Thyroid gland (tissue), 4 donors: ENCODE measurements at places on chromosomes 2 and 18. TPM values are rescaled to one million over a fixed set of nuclear protein-coding genes. Genes with fewer than 3 reads are reported as not detected.

DNA sequence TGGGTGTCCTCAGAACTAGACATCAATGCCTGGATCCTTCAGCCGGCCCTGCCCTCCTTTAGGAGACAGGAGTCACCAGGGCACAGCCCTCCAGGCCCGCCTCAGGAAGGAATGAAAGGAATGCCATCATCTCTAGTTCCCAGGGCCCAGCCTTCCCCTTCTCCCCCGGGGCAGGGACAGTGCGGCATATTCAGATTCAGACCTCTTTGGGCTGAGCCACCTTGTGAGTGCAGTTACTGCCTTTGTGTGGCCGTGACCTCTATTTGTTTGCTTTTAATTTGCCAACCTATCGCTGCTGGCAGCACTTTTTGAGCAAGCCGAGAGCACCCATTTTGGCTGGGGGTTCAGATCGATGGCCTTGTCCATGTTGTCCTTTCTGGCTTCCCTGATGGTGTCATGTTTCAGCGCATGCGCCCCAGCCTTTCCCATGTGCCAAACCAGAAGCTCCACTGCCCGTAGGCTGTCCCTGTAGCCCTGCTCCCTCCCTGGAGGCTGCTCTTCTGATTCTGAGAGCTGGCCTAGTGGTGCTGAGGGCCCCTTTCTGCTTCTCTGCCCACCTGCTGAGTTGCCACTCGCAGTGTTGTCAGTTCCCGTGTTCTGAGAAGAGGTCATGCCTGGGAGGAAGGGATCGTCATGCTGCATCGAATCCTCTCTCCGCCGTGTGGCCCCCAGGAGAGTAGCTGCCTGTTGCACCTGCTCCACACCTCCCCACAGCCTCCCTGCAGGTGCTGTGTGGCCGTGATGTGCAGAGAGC lies 10.9 kb downstream of the ANKRD23 start:
- peaks cover 28% of the 10 kb centered on the region for H3K36me3 ChIP-seq
- no peak overlapping the region for H3K4me3 ChIP-seq
- H3K4me1 ChIP-seq: peaks cover 23% of the 10 kb centered on the region
- peak; percentile 93 for DNase-seq
- H3K27ac ChIP-seq: peak overlapping the region; percentile 84

CCDC195 gene
- total RNA-seq: not detected

- DNase-seq: no peak
- H3K4me3 ChIP-seq: no peak overlapping the region
- H3K4me1 ChIP-seq: no peaks in the 10 kb centered on the region
- no peaks in the 10 kb centered on the region for H3K27me3 ChIP-seq
- H3K36me3 ChIP-seq: no peaks in the 10 kb centered on the region
Observed at GRCh38 chr2:63374341-63374740, 213.9 kb downstream of the WDPCP start.

- no peak for DNase-seq
- no peak overlapping the region for H3K4me3 ChIP-seq
Observed at GRCh38 chr2:42954227-42954962, 162.0 kb upstream of the HAAO start.

GRCh38 chr2:104501929-104502328 lies 352.0 kb upstream of the POU3F3 start:
- DNase-seq: no peak
- no peak overlapping the region for H3K27ac ChIP-seq
- no peaks in the 10 kb centered on the region for H3K4me1 ChIP-seq
- no peak overlapping the region for H3K4me3 ChIP-seq

SLC9A4 gene
- total RNA-seq: not detected

DNA sequence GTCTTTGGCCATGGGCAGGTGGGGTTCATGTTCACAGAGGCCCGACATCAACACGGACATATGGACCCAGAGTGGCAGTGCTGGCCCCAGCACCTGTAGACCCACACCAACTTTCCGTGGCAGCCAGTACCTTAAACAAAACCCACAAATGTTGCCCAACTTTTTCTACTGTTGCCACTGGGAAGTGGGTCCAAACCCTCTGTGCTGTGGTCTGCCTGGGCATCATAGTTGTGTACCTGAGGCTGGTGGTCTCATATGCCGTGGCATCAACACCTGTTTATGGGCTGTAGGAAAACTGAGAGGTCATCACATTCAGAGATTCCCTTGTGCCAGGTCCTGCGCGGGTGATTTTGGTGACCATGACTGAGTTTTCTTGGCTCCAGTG lies 79.9 kb downstream of the SH3RF3 start:
- H3K4me3 ChIP-seq: no peak overlapping the region
- H3K27ac ChIP-seq: no peak overlapping the region
- H3K27me3 ChIP-seq: no peaks in the 10 kb centered on the region
- no peak for DNase-seq

DNA sequence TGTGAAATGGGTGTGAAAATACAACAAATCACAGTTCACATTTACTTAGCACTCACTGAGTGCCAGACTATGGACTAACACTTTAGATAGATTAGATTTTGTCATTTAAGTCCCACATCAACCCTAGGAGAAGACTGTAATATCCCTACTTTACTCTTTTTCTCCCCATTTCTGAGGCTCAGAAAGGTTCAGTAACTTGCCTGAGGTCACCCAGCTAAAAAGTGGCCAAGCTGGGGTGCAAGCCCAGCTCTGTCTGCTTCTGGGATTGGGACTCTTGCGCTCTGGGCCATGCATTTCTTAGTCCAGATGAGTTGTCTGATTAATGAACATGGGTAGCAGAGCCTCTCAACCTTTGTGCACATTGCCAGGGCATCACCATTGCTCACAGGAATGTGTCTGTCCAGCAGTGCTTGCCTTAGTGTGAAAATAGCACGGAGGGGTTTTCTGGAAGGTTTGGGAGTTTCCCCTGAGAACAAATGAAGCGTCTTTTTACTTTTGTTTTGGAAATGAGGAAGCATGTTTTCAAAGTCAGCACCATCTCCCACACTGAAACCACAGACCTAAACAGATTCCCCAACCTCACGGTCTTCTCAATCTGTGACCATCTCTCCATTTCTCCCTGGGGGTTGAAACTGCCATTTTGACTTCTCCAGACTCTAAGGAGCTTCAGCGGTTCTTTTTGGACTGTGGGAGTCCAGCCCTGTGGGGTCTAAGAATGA lies 31.9 kb downstream of the NRP2 start:
- no peaks in the 10 kb centered on the region for H3K27me3 ChIP-seq
- no peak for DNase-seq
- no peak overlapping the region for H3K27ac ChIP-seq

DNA sequence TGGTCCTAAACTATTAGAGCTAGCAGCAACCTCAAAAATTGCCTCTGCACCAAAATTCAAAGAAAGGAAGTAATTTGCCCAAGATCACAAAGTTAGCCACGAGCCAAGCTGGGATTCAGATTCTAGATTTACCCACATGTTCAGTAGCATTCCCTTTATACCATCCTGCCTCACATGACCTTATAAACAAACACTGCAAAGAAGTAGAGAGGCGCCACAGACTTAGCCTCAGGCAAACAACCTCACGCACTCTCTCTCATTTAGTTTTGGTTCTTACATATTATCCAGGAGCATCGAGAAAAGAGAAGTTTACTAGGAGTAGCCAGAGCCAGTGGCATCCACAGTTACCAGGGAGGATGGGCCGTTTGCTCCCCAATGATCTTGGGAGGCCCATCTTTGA lies 226.6 kb downstream of the OSR1 start:
- no peaks in the 10 kb centered on the region for H3K27me3 ChIP-seq
- no peaks in the 10 kb centered on the region for H3K4me1 ChIP-seq
- no peak overlapping the region for H3K4me3 ChIP-seq
- no peak for DNase-seq

GPR155 gene
- 10.7 TPM for total RNA-seq

- H3K27ac ChIP-seq: peak overlapping the region; percentile 57
- H3K27me3 ChIP-seq: no peaks in the 10 kb centered on the region
- no peak overlapping the region for H3K4me3 ChIP-seq
Observed at GRCh38 chr2:231181860-231182512, 16.4 kb upstream of the ARMC9 start.

DNA sequence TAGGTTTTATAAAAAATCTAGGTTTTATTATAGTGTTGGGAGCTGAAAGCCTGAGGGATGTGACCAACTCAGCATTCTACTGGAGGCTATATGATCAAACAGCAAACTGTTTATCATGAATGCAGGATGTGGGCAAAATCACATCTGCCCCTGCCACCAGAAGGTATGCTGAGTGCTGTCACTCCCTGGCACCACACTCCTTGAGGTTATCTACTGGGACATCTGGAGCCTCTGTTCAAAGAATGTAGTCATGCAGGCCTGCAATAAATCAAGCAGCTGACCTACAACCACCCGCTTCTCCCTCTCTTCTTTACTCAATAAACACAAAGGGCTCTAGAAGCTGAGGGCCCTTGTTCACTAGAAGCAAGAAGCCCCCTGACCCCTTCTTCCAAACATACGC lies 328.4 kb upstream of the DDX18 start:
- no peaks in the 10 kb centered on the region for H3K4me1 ChIP-seq
- no peak for DNase-seq
- H3K27ac ChIP-seq: no peak overlapping the region
- no peaks in the 10 kb centered on the region for H3K36me3 ChIP-seq
- H3K4me3 ChIP-seq: no peak overlapping the region

- no peak overlapping the region for H3K27ac ChIP-seq
- no peaks in the 10 kb centered on the region for H3K27me3 ChIP-seq
- H3K4me3 ChIP-seq: no peak overlapping the region
- DNase-seq: no peak
- H3K36me3 ChIP-seq: no peaks in the 10 kb centered on the region
Observed at GRCh38 chr18:75029481-75029880, 179.5 kb downstream of the PTGR3 start.

GRCh38 chr2:135555311-135555710 lies 24.0 kb downstream of the R3HDM1 start:
- no peak overlapping the region for H3K4me3 ChIP-seq
- no peaks in the 10 kb centered on the region for H3K4me1 ChIP-seq
- H3K27me3 ChIP-seq: no peaks in the 10 kb centered on the region
- H3K36me3 ChIP-seq: no peaks in the 10 kb centered on the region

GRCh38 chr2:29628862-29629261 lies 292.5 kb downstream of the ALK start:
- H3K36me3 ChIP-seq: no peaks in the 10 kb centered on the region
- H3K4me3 ChIP-seq: no peak overlapping the region
- H3K27me3 ChIP-seq: no peaks in the 10 kb centered on the region
- no peak overlapping the region for H3K27ac ChIP-seq
- H3K4me1 ChIP-seq: no peaks in the 10 kb centered on the region
- peak; percentile 9 for DNase-seq

GRCh38 chr2:233979748-233980147 lies 62.6 kb downstream of the TRPM8 start:
- no peak overlapping the region for H3K4me3 ChIP-seq
- H3K27me3 ChIP-seq: no peaks in the 10 kb centered on the region
- no peak overlapping the region for H3K27ac ChIP-seq
- H3K36me3 ChIP-seq: no peaks in the 10 kb centered on the region
- DNase-seq: no peak
- H3K4me1 ChIP-seq: no peaks in the 10 kb centered on the region

DNA sequence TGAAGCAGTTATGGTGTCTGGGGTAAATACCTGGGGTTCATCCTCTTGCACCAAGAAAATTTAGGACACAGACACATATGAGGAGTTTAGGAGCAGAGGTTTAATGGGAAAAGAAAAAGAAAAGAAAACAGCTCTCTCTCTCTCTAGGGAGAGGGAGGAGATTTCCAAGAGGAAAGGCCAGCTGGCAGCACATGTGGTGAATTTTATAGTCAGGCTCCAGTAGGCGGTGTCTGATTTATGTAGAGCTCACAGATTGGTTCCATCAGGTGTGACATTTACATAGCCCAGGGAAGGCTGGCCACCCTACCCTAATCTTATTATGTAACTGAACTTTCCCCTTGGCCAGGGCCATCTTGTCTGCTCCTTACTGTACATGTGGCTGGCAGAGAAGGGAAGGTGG lies 297.5 kb upstream of the RGPD4 start:
- peak overlapping the region; percentile 60 for H3K27ac ChIP-seq
- H3K4me1 ChIP-seq: peaks cover 9% of the 10 kb centered on the region
- H3K36me3 ChIP-seq: no peaks in the 10 kb centered on the region
- DNase-seq: peak; percentile 61
- H3K27me3 ChIP-seq: no peaks in the 10 kb centered on the region

- H3K4me1 ChIP-seq: no peaks in the 10 kb centered on the region
- no peak overlapping the region for H3K4me3 ChIP-seq
- no peaks in the 10 kb centered on the region for H3K27me3 ChIP-seq
- H3K36me3 ChIP-seq: no peaks in the 10 kb centered on the region
- H3K27ac ChIP-seq: no peak overlapping the region
Observed at GRCh38 chr18:48698707-48699106, 159.9 kb downstream of the CTIF start.

DNA sequence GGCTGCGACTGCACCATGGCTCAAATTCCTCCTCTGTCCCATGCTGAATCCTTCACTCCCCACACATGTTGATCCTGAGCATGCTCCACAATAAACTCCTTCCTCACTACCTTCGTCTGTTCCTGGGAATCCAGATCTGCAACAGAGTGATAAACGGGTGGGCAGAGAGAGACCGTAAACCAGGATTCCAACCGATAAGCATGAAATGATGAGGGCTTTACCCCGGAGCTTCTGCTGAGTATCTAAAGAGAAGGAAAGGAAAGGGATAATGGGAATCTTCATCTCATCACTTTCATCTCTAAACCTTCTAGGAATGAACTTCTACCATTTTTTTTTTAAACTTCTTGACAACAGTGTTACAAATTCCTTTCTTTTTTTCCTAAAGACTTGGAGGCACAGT lies 329.3 kb upstream of the TNP1 start:
- H3K4me3 ChIP-seq: no peak overlapping the region
- no peak for DNase-seq
- no peak overlapping the region for H3K27ac ChIP-seq
- no peaks in the 10 kb centered on the region for H3K27me3 ChIP-seq
- H3K4me1 ChIP-seq: no peaks in the 10 kb centered on the region

- no peak overlapping the region for H3K27ac ChIP-seq
- H3K27me3 ChIP-seq: no peaks in the 10 kb centered on the region
- no peak overlapping the region for H3K4me3 ChIP-seq
- H3K4me1 ChIP-seq: no peaks in the 10 kb centered on the region
Observed at GRCh38 chr2:124319577-124319976, 294.5 kb downstream of the CNTNAP5 start.

DNA sequence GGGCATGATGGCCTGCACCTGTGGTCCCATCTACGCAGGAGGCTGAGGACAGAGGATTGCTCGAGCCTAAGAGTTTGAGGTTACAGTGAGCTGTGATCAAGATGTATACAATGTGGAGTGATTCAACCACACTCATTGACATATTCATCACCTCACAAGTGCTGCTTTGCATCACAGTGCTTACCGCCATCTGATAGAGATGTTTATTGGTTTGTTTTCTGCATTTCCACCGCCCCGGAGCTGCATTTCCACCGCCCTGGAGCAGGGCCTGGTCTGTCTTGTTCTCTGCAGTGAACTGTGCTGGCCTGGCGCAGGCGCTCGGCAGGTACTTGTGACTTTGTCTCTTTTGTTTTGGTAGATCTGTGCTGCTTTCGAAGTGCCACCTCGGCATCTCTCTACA lies 96.0 kb downstream of the SMAD7 start:
- no peaks in the 10 kb centered on the region for H3K27me3 ChIP-seq
- H3K4me3 ChIP-seq: no peak overlapping the region
- no peak for DNase-seq
- H3K36me3 ChIP-seq: no peaks in the 10 kb centered on the region
- no peaks in the 10 kb centered on the region for H3K4me1 ChIP-seq

C2orf80 gene
- not detected for total RNA-seq
